ENCODE measurements at places on chromosomes 5 and 9. TPM values are rescaled to one million over a fixed set of nuclear protein-coding genes. Genes with fewer than 3 reads are reported as not detected.

ERGIC1 gene
- total RNA-seq: 84.1 TPM

SPAAR gene
- not detected for total RNA-seq

GRCh38 chr9:116516456-116516855, 170.6 kb upstream of the TRIM32 start:
- no peaks in the 10 kb centered on the region for H3K36me3 ChIP-seq
- no peak overlapping the region for H3K4me3 ChIP-seq
- H3K4me1 ChIP-seq: no peaks in the 10 kb centered on the region
- no peak overlapping the region for H3K27ac ChIP-seq

DNA sequence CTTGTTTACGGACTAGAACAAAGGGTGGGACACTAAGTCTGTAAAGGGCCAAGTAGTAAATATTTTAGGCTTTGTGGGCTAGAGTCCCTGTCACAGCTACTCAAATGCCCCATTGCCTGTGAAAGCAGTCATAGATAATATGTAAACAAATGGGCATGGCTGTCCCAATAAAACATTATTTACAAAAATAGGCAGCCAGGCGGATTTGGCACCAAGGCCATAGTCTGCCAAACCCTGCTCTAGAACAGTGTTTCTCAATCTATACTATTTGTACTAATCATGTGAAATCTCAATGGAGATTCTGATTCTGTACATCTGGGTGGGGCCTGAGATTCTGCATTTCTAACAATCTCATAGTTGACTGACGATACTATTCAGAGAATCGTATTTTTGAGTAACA, 92.0 kb downstream of the RFX3 start:
- no peak overlapping the region for H3K4me3 ChIP-seq
- DNase-seq: no peak
- H3K27ac ChIP-seq: no peak overlapping the region
- no peaks in the 10 kb centered on the region for H3K27me3 ChIP-seq

Data from endodermal cell (in vitro differentiated cells).